Suppressor macrophage treated with lipopolysaccharide for 1 hour (primary cell): ENCODE measurements at places on chromosomes 13 and 19.

DNA sequence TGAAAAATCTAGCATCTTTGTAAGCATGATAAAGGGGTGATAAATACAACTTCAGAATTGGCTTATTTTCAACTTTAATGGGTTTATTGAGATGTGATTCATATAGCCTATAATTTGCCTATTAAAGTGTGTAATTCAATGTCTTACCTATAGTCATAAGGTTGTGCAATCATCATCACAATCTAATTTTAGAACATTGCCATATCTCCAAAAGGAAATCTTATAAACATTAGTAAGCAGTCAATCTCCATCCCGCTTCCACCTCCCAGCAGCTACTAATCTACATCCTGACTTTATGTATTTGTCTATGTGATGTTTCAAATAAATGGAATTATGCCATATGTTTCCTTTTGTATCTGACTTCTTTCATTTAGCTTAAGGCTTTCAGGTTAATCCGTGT lies 145.2 kb upstream of the KLHL1 start:
- DNase-seq = no peak

GRCh38 chr19:16457195-16457953 lies 14.4 kb downstream of the EPS15L1 start:
- DNase-seq = peak; percentile 43

DNA sequence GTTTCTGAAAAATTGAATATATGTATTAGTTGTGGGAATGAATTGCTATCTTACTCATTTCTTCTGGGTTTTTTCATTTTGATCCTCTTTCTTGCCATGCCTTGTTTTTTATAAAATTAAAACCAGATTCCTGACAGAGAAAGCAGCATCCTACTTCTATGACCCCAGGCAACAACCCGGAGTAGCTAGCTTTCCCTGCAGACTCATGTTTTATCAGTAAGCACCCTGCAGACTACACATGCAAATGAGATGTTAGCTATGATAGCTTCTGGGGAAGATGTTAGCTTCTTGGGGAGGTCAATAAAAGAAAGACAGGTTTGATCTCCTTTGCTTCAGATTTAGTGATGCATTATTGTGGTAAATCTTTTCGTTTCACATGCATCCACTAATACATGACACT lies 1598.6 kb downstream of the SLITRK5 start:
- DNase-seq = no peak

- no peak for DNase-seq
Measured at GRCh38 chr19:43675906-43676305, 5.9 kb upstream of the PLAUR start.

- peak; percentile 49 for DNase-seq
Measured at GRCh38 chr19:30719189-30719998, 347.2 kb downstream of the ZNF536 start.

DNA sequence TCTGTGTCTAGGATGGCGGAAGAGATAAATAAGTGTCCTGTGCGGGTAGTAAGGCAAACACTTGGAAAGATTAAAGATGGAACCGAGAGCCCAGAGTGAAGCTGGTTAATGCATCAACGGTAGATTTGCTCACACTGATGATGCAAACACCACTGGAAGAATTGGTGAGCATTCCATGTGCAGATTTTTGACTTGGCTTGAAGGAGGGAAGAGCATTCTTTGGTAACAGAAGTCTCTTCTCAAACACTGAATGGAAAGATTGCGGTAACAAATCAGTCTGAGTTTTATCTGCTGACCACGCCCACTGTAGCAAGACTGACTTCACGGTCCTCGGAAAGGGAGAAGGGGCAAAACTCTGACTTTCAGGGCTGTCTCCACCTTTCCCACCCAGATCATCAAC lies 112.5 kb downstream of the COL4A1 start:
- no peak for DNase-seq

- DNase-seq = no peak
Measured at GRCh38 chr13:62643799-62644524, 1228.3 kb upstream of the PCDH20 start.

GRCh38 chr19:4541114-4541805 lies 1.4 kb upstream of the LRG1 start:
- DNase-seq = peak; percentile 86

GRCh38 chr13:46004491-46004890 lies 48.1 kb downstream of the ZC3H13 start:
- peak; percentile 64 for DNase-seq

DNA sequence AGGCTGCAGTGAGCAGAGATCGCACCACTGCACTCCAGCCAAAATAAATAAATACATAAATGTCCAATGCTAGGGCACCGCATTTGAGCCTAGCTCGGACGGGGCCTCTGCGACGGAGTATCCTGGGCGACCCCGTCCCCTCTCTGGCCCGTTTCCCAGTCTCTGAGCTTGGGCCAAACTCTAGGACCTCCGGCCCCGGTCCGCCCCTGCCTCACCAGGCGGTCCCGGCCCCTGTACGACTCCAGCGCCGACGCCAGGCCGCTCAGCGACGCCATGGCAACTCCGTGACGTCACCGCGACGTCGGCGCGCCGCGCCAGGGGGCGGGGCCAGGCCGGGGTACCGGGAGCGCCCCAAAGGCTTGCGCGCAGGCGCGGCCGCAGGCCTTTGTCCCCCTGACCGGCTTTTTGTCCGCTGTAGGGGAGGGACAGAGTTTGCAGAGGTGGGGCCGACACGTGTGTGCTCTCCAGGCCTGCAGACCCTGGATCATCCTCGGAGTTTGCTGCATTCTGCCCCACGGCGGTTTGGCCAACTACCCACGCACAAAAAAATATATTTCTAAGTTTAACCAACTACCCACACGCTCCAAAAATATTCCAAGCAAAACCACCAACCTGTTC lies at the start of gene PEX11G:
Gene PEX11G (minus strand): TSS at position 300 of the 618 bp plus-strand sequence. CDS start 25 bp downstream, at position 275.
- peak; percentile 89 for DNase-seq
